ENCODE measurements at places on chromosomes 5 and 9. TPM values are rescaled to one million over a fixed set of nuclear protein-coding genes. Genes with fewer than 3 reads are reported as not detected.

- no peak for DNase-seq
Observed at GRCh38 chr5:138867011-138867410, 8.1 kb downstream of the LRRTM2 start.

- DNase-seq = peak; percentile 66
Observed at GRCh38 chr5:82424211-82424610, 146.1 kb upstream of the RPS23 start.

GRCh38 chr9:87615136-87615535 is 110.8 kb upstream of the CTSL start:
- DNase-seq = no peak

DNA sequence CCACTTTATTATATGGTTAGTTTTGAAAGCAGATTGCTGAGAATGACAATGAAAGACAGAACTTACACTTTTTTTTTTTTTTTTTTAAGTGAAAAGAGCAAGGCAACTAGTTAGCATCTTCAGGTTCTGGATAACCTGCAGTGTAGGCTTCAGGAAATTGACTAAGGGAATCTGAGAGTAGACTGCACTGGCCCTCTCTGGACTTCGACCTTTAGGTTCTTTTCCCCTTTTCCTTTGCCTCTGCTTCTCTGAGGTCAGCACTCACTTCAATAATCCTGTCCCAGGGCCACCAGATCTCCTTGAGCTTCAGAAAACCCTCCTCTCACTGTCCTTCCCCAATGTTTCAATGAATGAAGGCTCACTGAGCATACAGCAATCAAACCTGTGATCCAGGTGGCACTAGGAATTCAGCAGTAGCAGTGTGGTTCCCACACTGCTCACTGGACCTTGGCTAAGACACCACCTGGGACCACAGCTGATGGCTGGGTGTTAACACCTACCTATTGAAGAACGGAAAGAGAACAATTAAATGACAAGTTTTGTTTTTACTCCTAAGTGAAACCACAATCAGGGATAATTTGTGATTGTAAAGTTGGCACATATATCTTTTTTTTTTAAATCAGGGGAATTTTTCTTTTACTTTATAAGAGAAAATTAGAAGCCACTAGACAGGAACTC is 85.8 kb upstream of the IL6ST start:
- no peak for DNase-seq

Gene PLAC8L1
- polyA plus RNA-seq = 0.84 TPM

Gene SPINK6
- polyA plus RNA-seq = not detected

GRCh38 chr5:42689391-42689790 is 67.2 kb upstream of the CCDC152 start:
- no peak for DNase-seq

DNA sequence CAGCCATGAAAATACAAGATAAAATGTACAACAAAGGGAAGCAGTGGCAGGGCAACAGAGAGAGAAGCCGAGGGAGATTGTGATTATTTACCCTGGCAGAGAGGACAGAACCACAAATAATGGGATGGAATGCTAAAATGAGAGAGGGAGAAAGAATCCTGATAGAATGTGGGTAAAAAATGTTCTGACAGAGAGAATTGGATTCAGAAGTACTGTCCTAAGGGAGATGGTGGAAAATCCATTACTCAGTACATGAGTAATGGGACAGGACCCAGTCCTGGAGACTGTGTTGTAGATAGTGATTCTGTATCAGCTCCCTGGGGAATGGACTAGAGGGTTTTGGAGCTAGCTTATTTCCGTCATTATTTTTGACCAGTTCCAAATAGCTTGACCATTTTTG is 831.5 kb downstream of the MAT2B start:
- DNase-seq = no peak

Gene CDH9
- polyA plus RNA-seq = not detected

DNA sequence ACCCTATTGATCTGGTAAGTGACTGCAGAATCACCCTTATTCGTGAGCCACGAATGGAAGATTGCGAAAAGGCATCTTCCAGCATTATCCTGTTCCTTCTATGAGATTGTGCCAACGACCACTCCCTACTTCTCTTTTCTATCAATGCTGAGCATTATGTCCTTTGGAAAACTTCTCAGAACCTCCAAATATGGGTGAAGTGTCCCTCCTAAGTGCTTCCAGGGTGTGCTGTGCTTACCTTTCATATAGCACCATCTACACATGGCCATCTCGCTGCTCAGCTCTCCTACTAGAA is 14.7 kb upstream of the LCP2 start:
- no peak for DNase-seq

Gene ANKRD18B
- polyA plus RNA-seq = 0.39 TPM

Gene IFT74
- not detected for polyA plus RNA-seq

DNA sequence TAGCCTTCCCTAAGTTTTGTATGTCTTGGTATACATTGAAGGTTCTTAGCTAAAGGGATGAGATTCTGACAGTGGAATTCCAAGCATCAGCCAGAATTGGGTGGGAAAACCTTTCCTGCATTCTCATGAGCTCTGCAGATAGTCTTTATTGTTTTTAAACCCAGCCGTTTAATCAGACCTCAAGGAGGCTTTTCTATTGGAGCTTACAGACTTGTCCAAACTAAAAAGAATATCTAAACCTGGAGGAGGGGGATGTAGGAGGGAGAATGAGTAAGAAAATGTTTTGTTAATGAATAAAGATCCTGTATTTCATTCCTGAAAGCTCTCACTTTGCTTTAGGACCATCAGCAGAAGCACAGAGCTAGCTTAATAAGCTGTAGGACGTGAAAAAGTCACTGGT is 41.7 kb downstream of the EBF1 start:
- DNase-seq = no peak

- no peak for DNase-seq
Observed at GRCh38 chr5:102921341-102922044, 166.4 kb downstream of the PAM start.

Data from muscle of arm (tissue), 14 donors.